Small intestine (tissue), 16 donors: ENCODE measurements at places on chromosomes 4 and X. TPM values are rescaled to one million over a fixed set of nuclear protein-coding genes. Genes with fewer than 3 reads are reported as not detected.

The TLR3 gene
- 3.2 TPM for polyA plus RNA-seq

The DOCK11 gene
- polyA plus RNA-seq: 4.8 TPM

The ADGRL3 gene
- 0.81 TPM for polyA plus RNA-seq

The GUF1 gene
- polyA plus RNA-seq: 29.3 TPM

The GPRASP1 gene
- 8.6 TPM for polyA plus RNA-seq

The SMIM31 gene
- 21.5 TPM for polyA plus RNA-seq

The GPR34 gene
- polyA plus RNA-seq: 10.1 TPM

The FGG gene
- polyA plus RNA-seq: 0.42 TPM

The BTK gene
- 3.8 TPM for polyA plus RNA-seq

DNA sequence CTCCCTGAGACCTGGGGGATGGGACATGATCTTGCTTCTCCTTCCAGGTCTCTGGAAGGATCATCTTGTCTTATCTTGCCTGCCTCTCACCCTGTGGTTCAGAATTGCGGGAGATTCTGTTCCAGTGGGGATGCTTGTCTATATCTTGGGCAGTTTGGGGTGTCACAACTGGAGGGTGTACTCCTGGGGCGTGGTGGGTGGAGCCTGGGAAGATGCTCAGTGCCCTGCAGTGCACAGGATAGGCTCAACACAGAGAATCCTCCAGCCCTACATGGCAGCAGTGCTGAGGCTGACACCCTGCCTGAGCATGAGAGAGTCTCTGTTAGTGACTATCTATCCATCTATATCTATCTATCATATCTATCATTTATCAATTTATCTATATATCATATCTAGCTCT, 7.7 kb downstream of the P2RY8 start:
- H3K4me1 ChIP-seq: no peaks in the 10 kb centered on the region
- H3K27ac ChIP-seq: no peak overlapping the region
- H3K27me3 ChIP-seq: no peaks in the 10 kb centered on the region
- no peak for DNase-seq
- no peaks in the 10 kb centered on the region for H3K36me3 ChIP-seq

DNA sequence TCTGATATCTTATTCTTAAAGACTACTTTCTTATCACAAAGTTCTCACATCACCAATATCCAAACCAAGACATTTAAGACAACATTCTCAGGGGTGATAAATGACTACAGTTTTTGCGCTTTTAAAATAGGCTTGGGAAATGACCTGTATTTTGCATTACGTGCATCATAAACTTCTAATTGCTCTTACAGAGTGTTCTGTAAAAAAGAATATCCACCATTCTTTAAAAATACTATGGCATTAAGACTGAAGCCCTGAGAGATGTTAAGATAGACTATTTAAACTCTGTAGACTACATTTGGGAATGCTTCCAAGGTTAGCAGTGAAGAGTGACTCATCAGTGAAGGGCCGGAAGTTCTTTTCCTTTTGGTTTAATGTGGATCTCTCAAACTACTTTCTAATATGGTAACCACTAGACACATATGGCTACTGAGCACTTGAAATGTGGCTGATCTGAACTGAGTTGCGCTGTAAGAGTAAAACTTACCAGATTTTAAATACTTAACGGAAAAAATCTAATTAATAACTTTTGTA, 518.8 kb upstream of the FTHL17 start:
- H3K27me3 ChIP-seq: no peaks in the 10 kb centered on the region
- no peaks in the 10 kb centered on the region for H3K36me3 ChIP-seq
- no peaks in the 10 kb centered on the region for H3K4me1 ChIP-seq
- H3K27ac ChIP-seq: no peak overlapping the region

GRCh38 chr4:184745831-184746795, 12.2 kb upstream of the CENPU start:
- no peaks in the 10 kb centered on the region for H3K27me3 ChIP-seq
- H3K27ac ChIP-seq: peak overlapping the region; percentile 3
- H3K36me3 ChIP-seq: no peaks in the 10 kb centered on the region
- DNase-seq: peak; percentile 81
- peaks cover 10% of the 10 kb centered on the region for H3K4me1 ChIP-seq
- H3K4me3 ChIP-seq: no peak overlapping the region

DNA sequence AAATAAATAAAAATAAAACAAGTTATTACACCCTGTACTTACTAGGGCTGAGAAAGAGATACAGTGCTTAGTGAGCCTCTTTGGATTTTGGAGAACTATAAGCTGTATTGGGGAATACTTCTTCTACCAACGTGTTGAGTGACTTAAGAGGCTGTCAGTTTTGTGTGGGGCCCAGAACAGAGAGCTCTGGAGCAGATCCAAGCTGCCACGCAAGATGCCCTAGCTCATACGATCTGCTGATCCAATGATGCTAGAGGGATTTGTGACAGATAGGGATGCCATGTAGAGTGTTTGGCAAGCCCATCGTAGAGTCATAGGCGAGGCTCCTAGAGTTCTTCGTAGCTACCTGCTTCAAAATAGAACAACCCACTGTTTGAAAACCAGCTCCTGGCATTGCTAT, 60.3 kb upstream of the KLF3 start:
- H3K4me1 ChIP-seq: no peaks in the 10 kb centered on the region
- DNase-seq: no peak
- no peak overlapping the region for H3K4me3 ChIP-seq
- H3K36me3 ChIP-seq: no peaks in the 10 kb centered on the region
- H3K27me3 ChIP-seq: no peaks in the 10 kb centered on the region
- no peak overlapping the region for H3K27ac ChIP-seq

DNA sequence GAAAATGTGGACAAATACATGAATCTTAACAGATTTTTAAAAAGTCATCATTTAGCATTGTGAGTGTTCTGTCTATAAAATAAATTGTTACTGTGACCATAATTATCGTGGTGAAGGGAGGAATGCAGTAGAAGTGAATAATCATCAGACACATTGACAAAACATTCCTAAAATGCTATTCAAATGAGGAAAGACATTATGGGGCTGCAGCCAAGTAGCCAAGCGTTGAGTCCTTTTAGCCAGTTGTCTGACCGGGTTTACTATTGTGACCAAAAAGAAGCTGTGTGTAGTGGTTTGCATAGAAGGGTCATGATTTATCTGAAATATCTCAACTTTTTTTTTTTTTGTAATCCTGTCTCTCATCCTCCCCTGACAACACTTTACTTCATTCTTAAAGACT, 19.5 kb downstream of the WWC2 start:
- H3K4me1 ChIP-seq: no peaks in the 10 kb centered on the region
- H3K36me3 ChIP-seq: no peaks in the 10 kb centered on the region
- no peak for DNase-seq

DNA sequence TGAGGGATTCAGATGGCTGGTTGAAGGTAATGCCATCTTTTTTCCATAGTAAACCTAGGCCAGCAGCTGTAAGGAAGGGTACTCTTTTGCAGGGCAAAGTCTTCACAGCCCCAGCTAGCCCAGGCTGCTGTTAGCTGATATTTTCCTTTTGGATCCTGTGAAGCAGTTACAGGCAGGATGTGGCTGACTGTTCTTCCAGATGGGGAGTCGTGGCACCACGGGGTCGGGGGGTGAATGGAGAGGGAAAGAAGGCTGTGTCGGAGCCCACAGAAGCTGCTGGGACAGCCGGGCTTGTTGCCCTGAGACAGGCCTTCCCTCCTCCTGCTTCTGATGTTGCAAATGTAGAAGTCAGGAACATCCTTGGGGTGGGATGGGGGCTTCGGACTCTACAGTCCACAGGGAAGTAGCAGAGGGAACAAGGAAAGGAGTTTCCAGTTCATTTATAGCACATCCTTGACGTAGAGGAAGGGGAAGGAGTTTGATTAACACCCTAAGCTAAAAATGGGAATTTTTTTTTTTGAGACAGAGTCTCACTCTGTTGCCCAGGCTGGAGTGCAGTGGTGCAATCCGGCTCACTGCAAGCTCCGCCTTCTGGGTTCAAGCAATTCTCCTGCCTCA, 64.6 kb upstream of the TMEM150C start:
- no peak overlapping the region for H3K4me3 ChIP-seq
- H3K36me3 ChIP-seq: no peaks in the 10 kb centered on the region
- no peaks in the 10 kb centered on the region for H3K27me3 ChIP-seq
- H3K27ac ChIP-seq: no peak overlapping the region
- DNase-seq: no peak

DNA sequence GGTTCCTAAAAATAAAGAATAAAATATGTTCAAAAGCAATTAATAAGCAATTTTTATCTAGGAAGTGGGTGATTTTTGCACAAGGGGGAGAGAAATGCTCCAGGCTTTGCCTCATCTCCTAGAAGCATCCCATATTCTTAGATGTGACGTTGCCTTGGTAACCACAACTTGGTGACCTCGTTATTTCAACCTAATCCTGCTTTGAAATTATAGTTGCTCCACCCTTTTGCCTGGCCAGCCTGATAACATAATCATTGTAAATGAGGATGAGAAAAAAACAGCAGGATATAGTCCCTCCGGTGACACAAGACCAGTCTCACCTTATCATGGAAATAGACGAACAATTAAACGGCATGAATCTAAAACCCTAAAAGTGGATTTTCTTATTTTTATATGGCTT, 194.4 kb downstream of the QDPR start:
- no peaks in the 10 kb centered on the region for H3K36me3 ChIP-seq
- H3K4me1 ChIP-seq: no peaks in the 10 kb centered on the region
- H3K4me3 ChIP-seq: no peak overlapping the region
- H3K27me3 ChIP-seq: no peaks in the 10 kb centered on the region

DNA sequence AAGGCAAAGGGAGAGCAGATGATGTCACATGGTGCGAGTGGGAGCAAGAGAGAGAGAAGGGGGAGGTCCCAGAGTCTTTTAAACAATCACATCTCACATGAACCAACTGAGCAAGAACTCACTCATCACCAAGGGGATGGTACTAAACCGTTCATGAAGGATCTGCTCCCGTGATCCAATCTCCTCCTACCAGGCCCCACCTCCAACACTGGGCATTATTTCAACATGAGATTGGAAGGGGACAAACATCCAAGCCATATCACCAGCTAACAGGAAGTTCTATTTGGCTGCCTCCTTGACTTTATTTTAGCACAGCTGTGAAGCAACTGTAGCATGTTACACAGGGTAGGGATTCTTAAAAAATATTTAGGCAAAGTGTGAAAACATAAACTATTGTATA, 102.5 kb downstream of the DDIT4L start:
- no peak overlapping the region for H3K27ac ChIP-seq
- H3K36me3 ChIP-seq: no peaks in the 10 kb centered on the region
- DNase-seq: no peak

DNA sequence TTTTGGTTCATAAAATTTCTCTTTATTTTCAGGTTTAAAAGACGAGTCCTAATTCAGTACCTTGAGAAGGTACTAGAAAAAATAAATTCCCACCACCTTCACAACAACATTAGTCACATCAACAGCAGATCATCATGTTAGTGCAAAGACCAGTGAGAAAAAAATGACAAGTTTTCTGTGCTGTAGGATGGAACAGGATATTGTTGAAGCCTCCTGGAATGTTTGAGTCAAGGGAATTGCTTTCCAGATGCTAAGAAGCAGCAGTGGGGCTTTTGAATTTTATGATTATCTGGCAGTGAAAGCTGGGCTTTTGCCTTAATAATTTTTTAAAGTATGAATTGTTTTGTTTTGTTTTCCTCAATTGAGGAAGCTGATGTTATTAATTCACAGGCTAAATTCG, 61.0 kb downstream of the INTS6L start:
- no peaks in the 10 kb centered on the region for H3K36me3 ChIP-seq
- DNase-seq: no peak
- no peak overlapping the region for H3K4me3 ChIP-seq
- H3K4me1 ChIP-seq: no peaks in the 10 kb centered on the region
- H3K27me3 ChIP-seq: peaks cover 2% of the 10 kb centered on the region

GRCh38 chrX:23372220-23372902, 37.7 kb downstream of the PTCHD1 start:
- no peaks in the 10 kb centered on the region for H3K36me3 ChIP-seq
- no peaks in the 10 kb centered on the region for H3K27me3 ChIP-seq
- no peak for DNase-seq
- no peaks in the 10 kb centered on the region for H3K4me1 ChIP-seq

DNA sequence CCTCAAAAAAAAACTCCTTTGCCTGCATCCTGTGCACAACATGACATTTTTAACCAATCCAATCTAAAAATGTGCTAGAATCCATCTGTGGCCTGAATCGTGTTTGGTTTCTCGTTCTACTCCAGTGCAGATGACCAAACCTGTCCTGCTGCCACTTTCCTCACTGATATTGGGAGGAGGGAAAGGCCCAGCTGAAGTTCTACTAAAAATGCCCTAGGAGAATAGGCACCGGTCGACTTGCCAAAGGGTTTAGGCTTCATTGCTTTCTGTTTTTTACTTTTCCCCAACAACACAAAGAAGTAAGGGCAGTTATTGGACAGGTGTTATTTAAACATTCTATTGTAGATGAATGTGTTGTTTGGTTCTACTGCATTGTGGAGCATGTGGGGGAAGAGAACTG, 7.8 kb upstream of the FHDC1 start:
- H3K36me3 ChIP-seq: no peaks in the 10 kb centered on the region
- H3K27ac ChIP-seq: no peak overlapping the region
- no peak for DNase-seq
- no peaks in the 10 kb centered on the region for H3K4me1 ChIP-seq

GRCh38 chrX:151713849-151714248, 2.0 kb upstream of the FATE1 start:
- H3K36me3 ChIP-seq: no peaks in the 10 kb centered on the region
- H3K4me1 ChIP-seq: no peaks in the 10 kb centered on the region
- H3K27ac ChIP-seq: no peak overlapping the region
- peak; percentile 12 for DNase-seq
- H3K27me3 ChIP-seq: no peaks in the 10 kb centered on the region

DNA sequence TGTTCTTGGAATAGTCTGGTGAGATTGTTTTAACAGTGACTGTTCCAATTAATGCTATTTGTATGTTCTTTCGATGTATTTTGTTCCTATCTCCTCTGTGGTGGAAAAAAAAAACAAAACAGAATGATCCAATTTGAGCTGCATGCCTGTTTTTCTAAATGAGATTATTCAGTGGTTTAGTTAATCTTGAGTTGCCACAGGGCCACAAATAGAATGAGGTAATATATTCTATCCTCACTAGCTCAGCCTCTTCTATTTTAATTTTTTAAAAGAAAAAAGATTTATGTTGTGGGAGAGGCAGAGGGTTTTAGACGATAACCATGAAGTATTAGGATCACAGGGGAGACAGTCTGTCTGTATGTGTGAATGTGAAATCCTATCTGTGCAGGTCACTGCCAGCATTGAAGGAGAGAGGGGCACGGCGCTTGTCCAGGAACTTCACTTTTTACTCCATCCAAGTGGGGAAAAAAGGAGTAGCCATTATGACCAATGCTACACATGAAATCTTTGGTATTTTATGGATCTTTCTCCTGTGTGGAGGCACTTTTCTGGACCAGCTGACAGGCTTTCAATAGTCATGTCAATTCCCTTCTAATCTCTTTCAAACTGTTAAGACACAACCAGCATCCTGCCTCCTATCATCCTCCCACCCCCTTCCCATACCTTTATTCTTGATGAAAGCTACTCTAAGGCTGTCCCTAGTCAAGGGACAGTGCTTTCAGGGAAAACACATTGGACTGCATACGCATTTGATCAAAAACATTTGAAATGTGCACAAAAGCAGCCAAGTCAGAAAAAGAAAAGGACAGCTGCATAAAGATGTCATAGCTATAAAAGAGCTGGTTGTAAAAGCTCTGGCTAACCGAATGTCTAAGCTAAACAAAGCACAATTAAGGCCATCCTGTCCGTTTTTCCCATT, 1063.8 kb upstream of the INTU start:
- H3K27me3 ChIP-seq: no peaks in the 10 kb centered on the region
- H3K27ac ChIP-seq: no peak overlapping the region
- H3K4me1 ChIP-seq: no peaks in the 10 kb centered on the region
